ENCODE measurements at places on chromosomes 1 and 21. TPM values are rescaled to one million over a fixed set of nuclear protein-coding genes. Genes with fewer than 3 reads are reported as not detected.

Gene UBE2U
- total RNA-seq, result not detected

Gene CHIA
- 8.8 TPM for total RNA-seq

Gene EXO1
- 1.4 TPM for total RNA-seq

Gene OVAAL
- not detected for total RNA-seq

Gene NOL9
- 150 TPM for total RNA-seq

Gene VASH2
- not detected for total RNA-seq

Gene MPL
- total RNA-seq, result not detected

Gene C4BPA
- total RNA-seq, result not detected

Gene NCAM2
- 0.58 TPM for total RNA-seq

DNA sequence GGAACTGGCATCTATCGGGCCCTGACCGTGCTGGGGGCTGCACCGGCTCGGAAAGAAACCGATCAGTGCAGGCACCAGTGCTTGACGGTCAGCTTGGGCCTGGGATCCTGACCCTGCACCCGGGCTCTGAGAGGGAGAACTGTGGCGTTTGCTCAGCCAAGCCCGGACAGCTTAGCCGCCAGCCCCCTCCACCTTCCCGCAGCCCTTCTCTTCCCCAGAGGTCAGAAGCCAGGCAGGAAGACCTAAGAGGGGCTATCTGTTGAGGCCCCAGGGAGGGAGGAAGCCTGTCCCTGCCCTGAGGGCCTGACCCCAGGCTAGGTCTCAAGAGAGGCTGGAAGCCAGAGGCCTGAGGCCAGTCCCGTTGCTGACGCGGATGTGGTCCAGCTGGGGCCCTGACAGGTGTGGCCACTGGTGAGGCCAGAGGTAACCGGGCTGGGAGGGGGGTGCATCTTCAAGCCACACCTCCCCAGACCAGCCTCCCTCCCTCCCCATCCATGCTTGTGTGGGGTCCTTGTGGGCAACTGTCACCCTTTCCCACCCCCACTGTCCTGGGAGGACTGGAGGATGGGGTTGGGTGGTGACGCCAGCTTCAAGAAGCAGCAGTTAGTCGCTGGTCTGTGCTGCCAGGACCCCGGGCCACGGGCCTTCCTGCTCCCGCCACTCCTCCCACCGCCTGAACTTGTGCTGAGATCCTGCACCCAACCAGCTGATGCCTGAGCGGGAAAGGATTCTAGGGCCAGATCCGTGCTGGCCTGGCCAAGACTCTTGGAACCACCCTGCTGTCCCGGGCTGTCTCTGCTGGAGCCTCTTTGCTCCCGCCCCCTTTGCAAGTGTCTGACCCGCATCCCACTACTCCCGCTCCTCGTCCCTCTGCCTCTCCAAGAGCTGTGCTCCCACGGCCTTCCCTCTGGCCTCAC, 2.6 kb upstream of the DVL1 start:
- DNase-seq, result peak; percentile 72

DNA sequence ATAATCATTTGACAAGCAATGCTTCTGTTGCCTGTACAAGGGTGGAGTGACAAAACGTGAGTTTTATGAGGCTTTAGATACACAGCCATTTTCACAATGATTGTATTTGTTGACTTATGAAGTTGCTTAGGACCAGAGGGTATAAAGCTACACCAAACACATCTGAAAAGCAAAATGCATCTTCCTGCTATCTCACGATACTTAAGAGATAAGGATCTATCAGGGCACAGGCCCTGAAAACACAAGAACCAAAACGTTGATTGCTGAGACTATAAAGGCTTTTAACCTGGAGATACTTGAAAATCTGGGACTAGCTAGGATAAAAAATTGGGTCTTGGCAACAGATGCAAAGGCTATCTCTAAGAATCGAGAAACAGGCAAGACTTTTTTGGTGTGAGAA, 115.7 kb downstream of the SLC5A9 start:
- DNase-seq, result no peak

DNA sequence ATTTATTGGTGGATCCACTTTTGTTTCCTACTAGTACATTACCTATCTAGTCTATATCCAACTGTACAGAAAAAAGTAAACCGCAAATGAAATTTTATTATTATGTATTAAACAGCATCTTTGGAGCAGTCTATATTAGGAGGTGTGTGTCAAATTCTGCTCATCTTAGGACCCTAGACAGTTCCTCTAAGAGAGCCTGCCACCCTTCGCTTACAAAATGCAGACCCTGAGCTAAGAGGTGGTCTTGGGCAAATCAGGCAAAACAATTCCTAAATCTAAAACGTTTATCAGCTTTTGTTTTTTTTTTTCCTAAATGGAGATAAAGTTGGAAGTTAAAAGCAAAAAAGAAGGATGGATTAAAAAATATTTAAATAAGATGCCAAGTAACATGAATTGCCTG, 85.3 kb downstream of the PBX1 start:
- no peak for DNase-seq

GRCh38 chr1:152388889-152389288, 25.2 kb downstream of the CRNN start:
- DNase-seq, result no peak

GRCh38 chr1:218991089-218991488, 182.6 kb upstream of the LYPLAL1 start:
- no peak for DNase-seq

GRCh38 chr1:51612447-51612961, 4.4 kb upstream of the OSBPL9 start:
- DNase-seq, result no peak

GRCh38 chr1:72936942-72937341, 654.6 kb upstream of the NEGR1 start:
- no peak for DNase-seq

GRCh38 chr21:15204140-15204969, 139.6 kb upstream of the NRIP1 start:
- DNase-seq, result no peak

- no peak for DNase-seq
These were observed 121.4 kb downstream of the HLCS start for GRCh38 chr21:36845070-36845469.

DNA sequence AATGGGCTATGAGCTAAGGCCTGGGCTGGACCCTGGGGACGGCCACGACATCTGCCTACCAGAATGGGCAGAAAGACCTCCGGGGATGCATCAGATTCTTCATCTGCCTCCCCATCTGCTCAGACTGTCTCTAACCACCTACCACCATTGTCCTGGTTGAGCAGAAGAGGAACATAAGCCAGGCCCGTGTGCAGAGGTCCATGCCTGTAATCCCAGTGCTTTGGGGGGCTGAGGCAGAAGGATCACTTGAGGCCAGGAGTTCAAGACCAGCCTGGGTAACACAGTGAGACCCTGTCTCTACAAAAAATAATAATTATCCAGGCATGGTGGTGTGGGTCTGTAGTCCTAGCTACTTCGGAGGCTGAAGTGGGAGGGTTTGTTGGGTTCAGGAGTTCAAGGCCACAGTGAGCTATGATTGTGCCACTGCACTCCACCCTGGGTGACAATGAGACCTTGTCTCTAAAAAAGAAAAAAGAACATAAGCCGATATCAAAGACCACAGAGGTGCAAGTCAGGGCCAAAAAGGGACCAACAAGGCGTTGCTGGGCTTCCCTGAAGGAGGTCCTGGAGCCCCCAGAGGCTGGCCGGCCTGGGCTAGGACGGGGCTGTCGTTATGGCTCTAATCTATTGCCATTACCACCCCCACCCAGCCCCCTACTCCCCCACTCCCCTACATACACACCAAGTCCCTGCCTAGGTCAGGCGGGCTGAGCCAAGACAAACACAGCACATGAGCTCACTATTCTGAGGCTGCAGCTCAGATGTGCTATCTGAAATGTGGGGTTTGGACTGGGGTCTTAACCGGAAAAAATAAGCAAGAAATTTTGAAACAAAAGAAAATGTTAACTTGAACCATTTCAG, 239.2 kb upstream of the RAB4A start:
- no peak for DNase-seq

DNA sequence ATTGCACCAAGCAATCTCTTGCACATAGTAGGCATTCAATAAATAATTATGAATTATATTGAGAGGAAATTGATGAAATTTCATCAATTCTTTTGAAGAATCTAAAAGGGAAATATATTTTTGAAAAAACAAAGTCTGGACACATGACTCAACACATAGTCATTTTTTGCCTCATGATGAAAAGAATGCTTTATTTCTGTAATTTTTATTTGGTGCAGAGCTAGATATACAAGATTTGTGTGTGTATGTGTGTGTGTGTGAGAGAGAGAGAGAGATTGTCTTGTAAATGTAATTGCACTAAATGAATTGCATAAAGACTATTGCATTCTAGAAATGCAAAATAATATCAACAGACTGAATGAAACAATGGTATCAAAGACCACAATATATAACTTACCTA, 206.2 kb upstream of the C1orf87 start:
- DNase-seq, result no peak

DNA sequence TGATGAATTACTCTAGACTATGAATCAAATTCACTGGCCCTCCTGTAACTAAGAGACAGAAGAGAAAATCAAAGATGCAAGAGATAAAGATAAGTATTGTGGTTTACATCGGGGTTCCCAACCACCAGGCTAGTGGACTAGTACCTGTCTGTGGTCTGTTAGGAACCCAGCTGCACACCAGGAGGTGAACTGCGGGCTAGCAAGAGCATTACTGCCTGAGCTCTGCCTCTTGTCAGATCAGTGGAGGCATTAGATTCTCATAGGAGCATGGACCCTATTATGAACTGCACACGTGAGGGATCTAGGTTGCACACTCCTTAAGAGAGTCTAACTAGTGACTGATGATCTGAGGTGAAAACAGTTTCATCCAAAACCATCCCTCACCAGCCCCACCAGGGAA, 58.9 kb upstream of the DUSP10 start:
- DNase-seq, result no peak

- DNase-seq, result no peak
These were observed 99.8 kb upstream of the C1orf21 start for GRCh38 chr1:184287001-184287400.

GRCh38 chr21:16519036-16519435, 789.3 kb downstream of the USP25 start:
- DNase-seq, result no peak

DNA sequence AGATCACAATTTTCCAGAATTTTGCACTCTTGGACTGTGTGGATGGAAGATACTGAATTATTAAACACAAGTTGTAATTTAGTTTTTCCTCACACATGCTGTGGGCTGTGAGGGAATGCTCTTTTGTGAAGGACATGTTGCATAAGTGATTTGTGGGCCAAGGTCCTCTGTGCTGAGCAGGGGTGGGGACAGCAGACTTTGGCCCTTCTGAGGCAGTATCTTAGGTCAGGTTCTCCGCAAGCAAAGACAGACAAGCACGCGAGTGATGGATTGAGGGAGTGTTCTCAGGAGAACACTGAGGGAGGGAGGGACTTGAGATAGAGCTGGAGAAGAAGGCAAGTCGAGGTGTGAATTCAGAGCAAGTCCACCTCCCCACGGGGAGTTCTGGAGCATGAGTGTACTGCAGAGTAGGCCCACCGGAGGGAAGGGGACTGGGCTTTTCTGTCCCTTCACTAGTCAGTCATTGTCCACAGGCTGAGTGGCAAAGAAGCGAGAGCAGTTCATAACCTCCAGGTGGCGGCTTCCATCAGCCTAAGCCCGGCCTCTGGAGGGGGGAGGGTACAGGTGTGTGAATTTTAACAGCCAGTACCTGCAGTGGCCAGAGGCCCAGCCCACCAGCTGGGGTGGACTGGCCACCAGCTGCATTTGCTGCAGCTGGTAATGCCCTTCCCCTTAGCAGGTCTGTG, 19.1 kb upstream of the CD101 start:
- no peak for DNase-seq

GRCh38 chr21:43910460-43910859, 45.4 kb downstream of the AGPAT3 start:
- DNase-seq, result no peak

- no peak for DNase-seq
These were observed 675.7 kb upstream of the CHRM3 start for GRCh38 chr1:238710697-238711096.

- DNase-seq, result no peak
These were observed 54.9 kb downstream of the KIAA1614 start for GRCh38 chr1:180967558-180967957.

DNA sequence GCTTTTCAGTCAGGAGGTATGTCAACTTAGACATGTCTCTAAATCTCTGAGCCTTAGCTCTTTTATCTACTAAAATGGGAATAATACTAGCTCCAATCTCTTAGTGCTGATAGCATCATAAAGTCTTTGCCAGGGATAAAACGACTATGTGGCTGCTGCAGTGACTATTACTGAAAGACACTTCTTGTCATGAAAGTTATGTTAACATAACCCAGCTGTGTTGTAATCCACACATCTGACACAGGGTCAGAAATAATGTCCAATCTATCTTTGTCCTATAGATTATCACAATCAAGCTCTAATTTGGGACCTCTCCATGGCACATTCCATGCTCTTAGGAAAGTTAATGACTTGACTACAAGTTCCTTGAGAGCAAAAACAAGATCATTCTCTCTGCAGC, 62.8 kb downstream of the JAK1 start:
- DNase-seq, result no peak

- DNase-seq, result no peak
These were observed 67.2 kb downstream of the ALG14 start for GRCh38 chr1:95005584-95005983.

GRCh38 chr1:2444138-2444591, 31.8 kb upstream of the PEX10 start:
- no peak for DNase-seq

DNA sequence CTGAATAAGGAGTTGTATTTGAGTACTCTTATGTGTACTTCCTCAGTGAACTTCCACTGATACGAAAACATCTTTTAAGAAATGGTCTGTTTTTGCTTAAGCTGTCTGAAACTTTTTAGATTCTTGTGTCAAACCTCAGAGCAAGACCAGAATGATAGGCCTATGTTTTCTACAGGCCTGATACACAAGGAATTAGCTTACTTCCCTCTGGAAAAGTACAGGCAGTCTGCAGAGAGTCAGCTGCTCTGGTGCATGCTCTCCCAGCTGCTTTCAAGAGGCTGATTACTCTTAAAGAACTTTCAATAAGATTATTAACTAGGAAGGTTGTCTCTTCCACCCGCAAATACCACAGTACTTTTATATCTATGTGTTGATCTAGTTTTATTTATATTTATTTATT, 9.5 kb downstream of the SNX27 start:
- DNase-seq, result peak; percentile 25

DNA sequence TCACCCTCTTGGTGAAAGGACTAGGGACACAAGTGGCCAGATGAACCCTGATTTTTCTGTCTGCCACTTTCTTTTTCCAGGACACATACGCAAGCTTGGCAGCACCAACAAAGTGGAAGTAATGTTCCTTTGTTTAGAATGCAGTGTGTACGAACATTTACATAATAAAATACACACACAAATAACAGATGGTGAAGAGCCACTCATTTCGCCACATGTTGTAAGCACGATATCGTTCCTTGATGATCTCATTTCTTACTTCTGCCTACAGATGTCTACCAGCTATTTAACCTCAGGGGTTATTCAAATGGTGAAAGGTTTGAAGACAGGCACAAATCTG, 670.2 kb upstream of the CXADR start:
- no peak for DNase-seq

DNA sequence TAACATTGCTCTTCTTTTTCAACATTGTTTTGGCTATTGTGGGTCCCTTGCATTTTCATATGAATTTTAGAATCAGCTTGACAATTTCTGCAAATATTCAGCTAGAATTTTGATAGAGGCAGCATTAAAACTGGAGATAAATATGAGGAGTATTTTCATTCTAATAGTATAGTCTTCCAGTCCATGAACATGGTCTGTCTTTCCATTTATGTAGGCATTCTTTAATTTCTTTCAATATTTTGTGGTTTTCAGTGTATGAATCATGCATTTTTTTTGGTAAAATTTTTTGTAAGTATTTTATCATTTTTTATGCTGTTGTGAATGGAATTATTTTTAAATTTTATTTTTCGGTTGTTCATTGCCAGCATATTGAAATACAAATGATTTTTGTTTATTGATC, 97.2 kb downstream of the DNAH14 start:
- DNase-seq, result no peak

Measured in stomach (tissue), 19 donors.